ENCODE measurements at places on chromosomes 7 and 10.

DNA sequence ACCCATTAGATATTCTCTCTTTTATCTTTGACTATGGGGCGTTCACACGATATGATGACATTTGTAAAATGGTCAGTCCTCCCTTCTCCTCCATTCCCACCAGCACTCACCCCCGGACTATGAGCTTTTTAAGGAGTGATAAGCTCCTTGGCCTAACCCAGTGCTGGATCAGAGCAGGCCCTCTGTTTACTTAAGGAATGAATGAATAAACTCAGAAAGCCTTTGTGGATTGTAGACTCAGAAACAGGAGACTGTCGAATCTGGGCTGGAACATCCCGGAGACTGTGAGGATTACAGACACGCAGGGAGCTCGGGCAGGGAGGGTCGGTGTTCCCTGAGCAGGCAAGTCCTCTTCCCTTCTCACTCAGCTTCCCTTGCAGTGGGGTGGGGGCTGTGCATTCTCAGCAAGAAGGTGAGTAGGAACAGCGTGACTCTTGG lies 6.8 kb upstream of the ZCCHC24 start:
- no peak for DNase-seq

- DNase-seq, result no peak
Observed at GRCh38 chr7:1503390-1503789, 799 bp downstream of the INTS1 start.

- no peak for DNase-seq
Observed at GRCh38 chr10:48556065-48556464, 48.8 kb downstream of the ARHGAP22 start.

- DNase-seq, result no peak
Observed at GRCh38 chr7:120695848-120696247, 162.1 kb downstream of the TSPAN12 start.

GRCh38 chr10:27503498-27504006 lies 552 bp upstream of the RAB18 start:
- no peak for DNase-seq

GRCh38 chr7:116683786-116684185 lies 11.8 kb downstream of the MET start:
- DNase-seq, result no peak

DNA sequence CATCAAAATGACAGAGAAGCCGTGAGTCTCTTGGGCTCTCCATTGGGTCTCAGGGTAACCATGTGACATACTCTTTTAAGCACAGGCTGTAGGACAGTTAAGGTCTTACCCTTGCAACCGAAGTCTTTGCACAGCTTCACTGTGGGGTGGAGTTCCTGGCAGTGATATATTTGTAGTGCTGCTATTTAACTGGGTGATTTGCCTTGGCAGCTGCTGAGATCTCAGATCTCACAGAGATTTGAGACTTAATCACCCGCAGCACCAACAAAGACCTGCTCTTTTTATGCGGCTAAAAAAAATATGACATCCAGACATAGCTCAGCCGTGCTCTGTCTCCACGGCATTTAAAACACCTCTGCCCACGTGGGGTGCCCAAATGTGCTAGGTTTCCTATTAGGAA lies 63.4 kb upstream of the NPTX2 start:
- no peak for DNase-seq

GRCh38 chr7:129845972-129846327 lies 106.8 kb downstream of the UBE2H start:
- no peak for DNase-seq

DNA sequence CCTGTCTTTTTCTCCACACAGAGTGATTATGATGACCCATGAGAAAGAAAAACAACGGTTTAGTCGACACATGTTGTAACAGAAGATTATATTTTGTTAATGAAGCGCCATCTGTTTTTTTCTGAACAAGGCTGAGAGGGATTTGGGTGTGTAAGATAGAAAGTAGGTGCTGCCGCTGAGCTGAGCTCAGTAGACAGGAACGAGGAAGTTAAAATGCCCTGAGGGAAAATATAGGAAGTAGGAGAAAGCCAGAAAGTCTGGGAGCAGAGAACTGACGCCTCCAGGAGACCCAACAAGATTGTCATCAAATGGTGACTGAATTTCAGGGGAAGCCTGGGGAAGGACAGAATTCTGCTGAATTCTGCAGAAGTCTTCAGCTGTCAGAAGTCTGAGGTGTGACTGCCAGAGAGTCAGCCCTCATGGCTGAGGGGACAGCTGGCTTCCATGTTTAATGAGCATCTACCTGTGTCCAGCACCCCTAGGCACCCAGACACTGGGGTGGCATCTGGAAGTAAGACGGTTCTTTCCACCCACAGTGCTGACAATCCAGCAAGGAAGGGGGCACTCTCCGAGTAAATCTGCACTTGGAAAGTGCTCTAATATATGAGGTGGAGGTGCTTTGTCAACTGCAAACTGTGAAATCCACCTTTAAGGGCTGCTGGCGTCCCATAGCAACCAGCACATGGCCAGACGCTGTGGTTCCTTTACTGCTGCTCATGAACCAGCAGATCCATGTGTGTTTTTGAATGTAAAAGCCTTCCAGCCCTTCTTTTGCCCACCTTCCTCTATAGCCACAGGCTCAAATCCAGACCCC lies 12.5 kb upstream of the TSPAN15 start:
- DNase-seq, result no peak

DNA sequence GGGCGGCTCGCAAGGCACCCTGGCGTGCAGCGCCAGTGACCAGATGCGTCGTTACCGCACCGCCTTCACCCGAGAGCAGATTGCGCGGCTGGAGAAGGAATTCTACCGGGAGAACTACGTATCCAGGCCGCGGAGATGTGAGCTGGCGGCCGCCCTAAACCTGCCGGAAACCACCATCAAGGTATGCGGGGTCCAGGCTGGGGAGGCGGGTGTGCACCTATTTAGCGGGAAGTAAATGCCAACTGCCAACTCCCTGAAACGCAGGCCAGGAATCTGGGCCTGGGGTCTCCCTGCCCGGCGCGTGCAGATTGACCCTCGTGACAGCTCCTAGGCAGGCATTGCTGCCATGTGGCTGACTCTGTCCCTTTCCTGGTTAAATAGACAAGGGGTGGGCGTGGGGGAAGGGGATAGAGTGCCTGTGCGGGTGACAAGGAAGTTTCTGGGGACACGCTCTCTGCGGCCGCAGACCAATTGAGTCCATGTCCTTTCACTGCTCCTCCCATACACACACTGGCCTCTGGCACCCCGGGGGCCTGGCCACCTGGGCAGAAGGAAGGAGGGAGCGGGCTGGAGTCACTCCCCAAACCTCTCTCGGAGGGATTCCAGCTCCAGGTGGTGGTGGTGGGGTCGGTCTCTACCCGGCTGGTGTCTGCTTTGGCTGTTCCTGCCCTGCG lies 2.7 kb downstream of the EVX1 start:
- DNase-seq, result no peak

- DNase-seq, result no peak
Observed at GRCh38 chr7:15508258-15508657, 53.6 kb downstream of the AGMO start.

DNA sequence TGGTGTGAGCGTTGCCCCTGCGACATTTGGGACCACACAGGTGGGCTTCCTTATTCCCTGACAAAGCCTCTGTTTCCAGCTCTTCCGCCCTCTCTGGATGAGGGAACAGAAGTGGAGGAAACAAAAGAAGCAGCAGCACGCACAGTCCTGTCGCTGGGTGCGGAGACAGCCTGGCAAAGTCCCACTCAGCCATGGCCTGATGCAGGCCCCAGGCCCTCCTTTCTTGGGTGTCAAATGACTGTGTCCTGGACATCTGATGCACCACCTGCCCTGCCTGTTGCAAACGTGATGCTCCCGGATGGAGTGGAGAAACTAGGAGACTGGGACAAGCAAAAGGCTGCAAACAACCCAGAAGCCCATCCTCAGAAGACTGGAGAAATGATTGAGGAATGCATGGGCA lies 20.7 kb downstream of the ZMIZ2 start:
- no peak for DNase-seq
